ENCODE measurements at places on chromosomes 4 and X. TPM values are rescaled to one million over a fixed set of nuclear protein-coding genes. Genes with fewer than 3 reads are reported as not detected.

ENPP6 gene
- total RNA-seq, result not detected

EXOC1 gene
- 41.9 TPM for total RNA-seq

P2RY8 gene
- total RNA-seq, result 0.44 TPM

DCAF4L1 gene
- total RNA-seq, result under 0.01 TPM

CTAG1A gene
- not detected for total RNA-seq

ARHGAP6 gene
- 1.7 TPM for total RNA-seq

CFI gene
- 6.1 TPM for total RNA-seq

- DNase-seq, result no peak
These were observed 94.4 kb upstream of the GUCY1A1 start for GRCh38 chr4:155572106-155572703.

DNA sequence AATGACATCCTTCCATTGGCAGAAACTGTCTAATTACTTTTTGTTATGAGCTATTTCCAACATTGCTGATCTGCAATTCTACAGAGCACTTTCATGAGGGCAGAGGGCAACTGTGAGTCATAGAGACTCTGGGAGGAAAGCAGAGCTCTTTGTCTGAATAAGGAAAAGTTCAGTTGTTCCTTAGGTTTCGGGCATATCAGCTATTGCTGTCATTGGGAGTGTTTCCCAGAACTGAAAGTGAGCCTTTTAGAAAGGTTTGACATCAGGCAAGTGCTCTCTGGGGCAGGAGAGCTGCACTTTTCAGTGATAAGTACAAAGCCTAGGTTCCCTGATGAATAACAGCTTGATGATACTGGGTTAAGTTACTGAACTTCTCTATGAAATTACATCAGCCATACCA lies 119.2 kb upstream of the EDNRA start:
- DNase-seq, result no peak

DNA sequence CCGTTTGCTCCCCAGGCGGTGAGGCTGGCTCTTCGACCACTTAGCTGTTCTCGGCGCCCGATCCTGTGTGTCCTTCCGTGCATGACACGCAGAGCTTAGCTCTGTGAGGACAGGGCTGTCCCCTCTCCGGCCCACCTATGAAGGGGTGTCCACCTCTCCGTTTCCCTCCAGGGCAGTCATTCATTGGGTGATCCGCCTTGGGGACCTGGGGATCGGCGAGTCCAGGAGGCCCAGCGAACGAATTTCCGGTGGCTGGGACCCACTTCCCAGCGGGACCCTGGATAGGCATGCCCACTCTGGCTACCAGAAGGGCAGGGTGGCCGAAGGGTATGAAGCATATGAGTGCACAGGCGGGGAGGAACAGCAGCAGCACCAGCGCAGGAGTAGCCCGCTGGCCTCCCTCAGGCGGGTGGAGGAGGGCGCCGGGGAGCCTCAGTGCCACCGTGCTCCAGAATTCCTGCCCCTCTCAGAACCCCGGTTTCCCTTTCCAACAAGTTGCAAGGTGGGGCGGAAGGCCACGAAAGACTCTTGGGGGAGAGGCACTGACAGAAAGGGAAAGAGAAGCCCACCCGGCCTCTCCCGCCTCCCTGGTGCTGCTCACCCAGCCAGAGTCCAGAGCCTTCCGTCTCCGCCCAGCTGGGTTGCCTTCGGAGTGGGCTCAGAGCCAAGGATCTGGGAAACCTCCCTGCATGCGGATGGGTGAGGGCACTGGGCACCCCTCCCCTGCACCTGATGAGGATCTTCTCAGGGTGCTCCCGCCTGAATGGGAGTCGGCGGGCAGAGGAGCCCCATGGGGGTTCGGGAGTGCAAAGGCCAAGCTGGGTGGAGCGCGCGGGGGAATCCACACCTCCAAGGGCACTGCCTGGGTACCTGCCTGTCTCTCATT lies 8.6 kb downstream of the HMX1 start:
- no peak for DNase-seq

- DNase-seq, result no peak
These were observed 666.2 kb downstream of the DMD start for GRCh38 chrX:32545101-32545500.

GRCh38 chr4:120886191-120886590 lies 36.3 kb downstream of the PRDM5 start:
- DNase-seq, result no peak

DNA sequence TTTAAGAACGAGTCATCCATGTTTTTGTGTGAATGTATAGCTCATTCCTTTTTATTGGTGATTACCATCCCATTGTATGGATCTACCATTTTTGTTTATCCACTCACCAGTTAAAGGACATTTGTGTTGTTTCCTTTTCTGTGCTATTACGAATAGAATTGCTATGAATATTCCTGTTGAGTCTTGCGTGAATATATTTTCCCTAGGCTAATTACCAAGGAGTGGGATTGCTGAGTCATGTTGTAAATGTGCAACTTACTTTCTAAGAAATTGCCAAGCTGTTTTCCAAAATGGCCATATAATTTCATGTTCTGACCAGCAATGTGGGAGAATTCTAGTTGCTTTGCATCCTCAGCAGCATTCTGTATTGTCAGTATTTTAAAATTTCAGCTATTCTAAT lies 51.3 kb downstream of the YIPF6 start:
- no peak for DNase-seq

GRCh38 chr4:155690044-155690837 lies 23.6 kb downstream of the GUCY1A1 start:
- no peak for DNase-seq

DNA sequence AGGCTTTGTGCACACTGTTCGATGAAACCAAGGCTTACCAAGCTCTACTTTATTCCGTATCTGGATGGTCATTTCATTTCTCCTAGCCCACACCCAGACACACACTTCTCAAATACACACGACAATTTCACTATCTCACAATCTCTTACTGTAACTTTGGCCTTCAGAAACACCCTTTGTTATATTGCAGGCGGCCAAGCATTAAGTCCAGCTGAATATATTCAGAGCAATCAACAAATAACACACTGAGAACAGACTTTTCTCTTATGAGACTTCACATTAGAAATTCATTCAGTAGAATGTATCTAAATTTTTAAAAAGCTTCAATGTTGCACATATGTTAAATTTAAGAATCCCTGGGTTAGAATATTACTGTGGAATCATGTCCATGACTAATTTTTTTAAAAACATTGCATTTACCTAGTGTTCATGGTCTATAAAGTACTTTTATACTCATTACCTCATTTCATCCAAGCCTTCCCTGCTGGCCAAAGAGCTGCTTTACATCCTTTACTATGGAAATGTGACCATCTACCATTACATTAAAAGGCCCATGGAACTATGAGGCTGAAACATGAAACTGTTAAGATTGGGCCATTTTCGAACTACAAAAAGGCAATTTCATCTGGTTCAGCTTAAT lies 10.5 kb upstream of the MAGEB17 start:
- DNase-seq, result no peak

DNA sequence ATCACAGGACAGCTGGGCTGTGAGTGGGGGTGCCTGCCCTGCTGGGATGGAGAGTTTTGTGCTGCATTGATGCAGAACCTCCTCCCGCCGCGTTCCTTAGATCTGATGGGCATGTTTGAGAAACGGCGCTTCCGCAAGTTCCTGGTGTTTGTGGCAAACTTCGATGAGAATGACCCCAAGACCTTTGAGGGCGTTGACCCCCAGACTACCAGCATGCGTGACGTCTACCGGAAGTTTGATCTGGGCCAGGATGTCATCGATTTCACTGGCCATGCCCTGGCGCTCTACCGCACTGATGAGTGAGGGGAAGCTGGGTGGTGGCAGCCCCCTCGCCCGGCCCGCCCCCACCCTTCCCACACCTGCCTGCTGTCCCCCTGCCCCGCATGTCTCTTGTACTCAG lies 2.9 kb downstream of the GDI1 start:
- DNase-seq, result no peak
